ENCODE measurements at places on chromosomes 12 and 14. TPM values are rescaled to one million over a fixed set of nuclear protein-coding genes. Genes with fewer than 3 reads are reported as not detected.

IAPP gene
- total RNA-seq: not detected

KERA gene
- total RNA-seq: not detected

STAC3 gene
- 7.5 TPM for total RNA-seq

GRCh38 chr14:68131907-68132306, 312.3 kb downstream of the RAD51B start:
- H3K27me3 ChIP-seq: no peaks in the 10 kb centered on the region
- peaks cover 2% of the 10 kb centered on the region for H3K4me1 ChIP-seq
- no peak for DNase-seq
- H3K4me3 ChIP-seq: no peak overlapping the region
- H3K27ac ChIP-seq: no peak overlapping the region
- peaks cover 3% of the 10 kb centered on the region for H3K36me3 ChIP-seq

DNA sequence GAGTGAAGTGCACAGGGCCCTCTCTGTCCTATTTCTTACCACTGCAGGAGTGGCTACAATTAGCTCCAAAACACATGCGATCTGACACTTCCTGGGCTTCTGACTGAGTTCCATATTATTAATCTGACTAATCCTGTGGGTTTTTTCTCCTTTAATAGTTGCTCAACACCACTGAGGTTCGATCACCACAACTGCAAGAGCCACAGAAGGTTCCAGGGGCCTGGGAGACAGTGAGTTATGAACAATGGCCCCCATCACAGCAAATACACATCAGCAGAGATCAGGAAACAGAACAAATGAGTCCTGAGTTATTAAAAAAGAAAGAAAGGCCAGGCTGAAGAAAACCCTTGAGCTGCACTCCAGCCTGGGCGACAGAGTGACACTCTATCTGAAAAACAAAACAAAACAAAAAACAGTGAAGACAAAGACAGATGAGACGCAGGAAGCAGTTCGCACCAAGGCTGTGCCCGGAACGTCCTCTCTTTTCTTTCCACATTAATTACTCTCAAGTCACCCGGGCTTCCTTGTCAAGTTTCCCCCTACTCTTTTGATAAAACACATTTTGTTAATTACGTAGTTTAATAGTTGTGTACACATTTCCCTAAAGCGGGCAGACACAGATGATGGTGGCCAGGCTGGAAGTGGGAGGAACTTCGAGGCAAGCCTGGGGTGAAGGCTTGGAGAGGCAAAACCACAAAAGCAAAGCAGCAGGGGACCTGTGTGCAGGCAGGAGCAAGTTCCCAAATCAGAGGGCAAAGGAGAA, 42.7 kb downstream of the CDC42BPB start:
- no peak overlapping the region for H3K4me3 ChIP-seq
- H3K36me3 ChIP-seq: no peaks in the 10 kb centered on the region
- peaks cover 4% of the 10 kb centered on the region for H3K27me3 ChIP-seq
- H3K27ac ChIP-seq: no peak overlapping the region
- no peak for DNase-seq

- no peak overlapping the region for H3K27ac ChIP-seq
- H3K27me3 ChIP-seq: no peaks in the 10 kb centered on the region
- H3K4me3 ChIP-seq: no peak overlapping the region
- no peak for DNase-seq
Measured at GRCh38 chr12:42732908-42733411, 143.4 kb upstream of the PRICKLE1 start.

DNA sequence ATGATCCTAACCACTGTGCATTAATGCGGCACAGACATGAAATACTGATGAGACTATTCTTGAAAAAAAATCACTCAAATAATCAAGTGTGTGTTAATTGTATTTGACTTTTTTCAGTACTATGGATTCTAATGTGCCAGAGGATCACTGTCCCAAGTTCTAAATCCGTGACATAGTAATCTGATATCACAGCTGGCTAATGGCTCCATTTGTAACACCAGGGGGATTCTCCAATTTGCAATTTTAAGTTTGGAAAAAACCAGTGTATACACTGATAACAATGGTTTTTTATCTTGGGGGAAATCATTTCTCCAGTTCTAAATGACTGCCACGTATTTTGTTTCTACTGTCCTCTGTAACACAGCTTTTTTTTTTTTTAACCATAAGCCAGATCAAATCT, 33.0 kb downstream of the MPHOSPH9 start:
- no peaks in the 10 kb centered on the region for H3K27me3 ChIP-seq
- no peak overlapping the region for H3K4me3 ChIP-seq
- H3K4me1 ChIP-seq: peaks cover 19% of the 10 kb centered on the region
- peak overlapping the region; percentile 83 for H3K27ac ChIP-seq

- DNase-seq: no peak
- no peak overlapping the region for H3K27ac ChIP-seq
- H3K4me3 ChIP-seq: no peak overlapping the region
- no peaks in the 10 kb centered on the region for H3K27me3 ChIP-seq
Measured at GRCh38 chr12:4556735-4557530, 5.1 kb upstream of the DYRK4 start.

DNA sequence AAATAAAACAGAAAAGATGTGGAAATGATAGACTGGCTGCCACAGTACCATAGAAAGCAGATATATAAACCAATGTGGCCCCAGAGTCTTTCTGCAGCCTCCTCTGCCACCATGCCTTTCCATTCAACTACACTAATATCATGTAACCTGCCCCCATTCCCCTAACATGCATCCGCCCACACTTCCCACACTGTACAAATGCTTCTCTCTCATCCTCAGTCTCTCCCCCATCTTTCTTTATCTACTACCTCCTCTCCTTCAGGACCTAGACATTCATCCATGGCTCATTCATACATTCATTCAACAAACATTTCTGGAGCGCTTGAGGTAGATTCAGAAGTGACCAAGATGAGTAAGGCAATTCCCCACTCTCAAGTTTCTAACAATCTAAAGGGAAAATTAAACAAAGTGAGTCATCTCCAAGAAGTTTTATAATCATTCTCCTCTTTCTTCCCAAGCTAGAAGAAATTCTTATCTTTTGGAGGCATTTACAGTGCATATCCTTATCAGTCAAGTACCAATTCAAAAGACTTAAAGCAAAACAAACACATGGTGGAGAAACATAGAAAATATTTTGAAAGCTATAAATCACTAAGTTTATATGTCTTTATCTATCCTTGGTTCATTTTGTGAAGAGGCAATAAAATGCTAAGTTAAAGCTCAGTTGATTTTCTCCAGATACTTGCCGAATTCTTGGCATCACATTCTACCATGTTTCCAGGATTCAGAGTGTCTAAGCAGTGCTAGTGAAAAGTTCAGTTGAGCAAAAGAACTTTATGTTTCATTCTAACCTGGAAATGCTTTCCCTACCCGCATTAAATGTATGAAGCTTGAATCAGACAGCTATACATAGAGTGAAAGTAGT, 70.5 kb upstream of the FRMD6 start:
- peaks cover 33% of the 10 kb centered on the region for H3K27me3 ChIP-seq
- no peak overlapping the region for H3K27ac ChIP-seq
- DNase-seq: no peak
- no peaks in the 10 kb centered on the region for H3K36me3 ChIP-seq

GRCh38 chr12:64976131-64976530, 145.0 kb downstream of the WIF1 start:
- no peaks in the 10 kb centered on the region for H3K4me1 ChIP-seq
- H3K27ac ChIP-seq: no peak overlapping the region
- DNase-seq: no peak

DNA sequence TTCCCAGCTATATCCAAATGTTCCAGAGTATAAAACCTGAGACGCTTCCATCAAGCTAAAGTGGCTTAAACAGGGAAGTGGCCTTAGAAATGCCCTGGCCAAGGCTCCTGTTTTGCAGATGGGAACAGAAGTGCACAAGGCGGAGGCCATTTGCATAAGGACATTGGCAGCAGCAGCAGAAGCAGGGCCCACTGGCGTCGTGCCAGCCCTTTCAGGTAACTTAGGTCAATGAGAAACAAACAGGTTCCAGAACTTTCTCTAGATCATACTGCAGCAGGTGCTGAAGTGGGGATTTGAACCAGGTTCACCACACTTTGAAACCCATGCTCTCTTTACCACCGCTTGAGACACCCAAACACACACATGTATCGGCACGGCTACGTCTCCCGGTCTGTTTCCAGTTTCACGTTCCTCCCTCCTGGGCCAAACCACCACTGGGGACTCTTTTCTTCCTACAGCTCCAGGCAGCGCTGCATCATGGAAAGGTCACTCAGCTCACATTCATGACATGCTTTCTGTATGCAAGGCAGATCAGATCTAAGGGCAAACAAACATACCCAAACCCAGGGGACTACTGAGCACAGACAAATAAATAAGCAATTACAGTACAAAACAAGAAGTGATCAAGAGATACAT, 46.0 kb upstream of the PLEKHG6 start:
- H3K4me1 ChIP-seq: peaks cover 2% of the 10 kb centered on the region
- DNase-seq: no peak
- peaks cover 7% of the 10 kb centered on the region for H3K27me3 ChIP-seq
- H3K4me3 ChIP-seq: no peak overlapping the region
- H3K27ac ChIP-seq: no peak overlapping the region
